Heart left ventricle (tissue), 16 donors: ENCODE measurements at places on chromosomes 4 and X.
A peak's percentile ranks its signal among the peaks of the same experiment; 100 is the strongest.

- peak; percentile 51 for DNase-seq
Observed at GRCh38 chr4:1340181-1340747, 6.7 kb upstream of the UVSSA start.

GRCh38 chr4:128847082-128847724 lies 37.7 kb downstream of the JADE1 start:
- DNase-seq, result no peak

- DNase-seq, result no peak
Observed at GRCh38 chrX:149453030-149453429, 52.1 kb downstream of the IDS start.

DNA sequence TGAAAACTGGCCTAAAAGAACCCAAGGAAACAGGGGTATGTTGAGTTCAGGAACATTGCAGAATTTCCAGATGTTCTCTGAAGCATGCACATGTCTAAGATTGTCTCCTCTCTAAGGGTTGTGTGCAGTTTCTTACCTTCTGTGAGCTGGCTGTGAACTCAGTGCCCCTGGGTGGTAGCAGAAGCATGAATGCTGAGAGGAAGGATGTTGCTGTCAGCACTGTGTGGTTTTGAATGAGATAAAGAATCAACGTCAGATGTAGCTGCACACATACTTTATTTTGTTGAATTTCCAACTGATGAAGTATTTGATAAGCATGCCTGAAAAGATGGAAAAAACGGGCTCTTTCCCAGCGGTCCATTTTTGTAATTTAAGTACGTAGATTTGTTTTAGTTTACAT lies 23.8 kb upstream of the CD38 start:
- no peak for DNase-seq

GRCh38 chr4:81951891-81952455 lies 421.8 kb downstream of the HNRNPD start:
- no peak for DNase-seq

DNA sequence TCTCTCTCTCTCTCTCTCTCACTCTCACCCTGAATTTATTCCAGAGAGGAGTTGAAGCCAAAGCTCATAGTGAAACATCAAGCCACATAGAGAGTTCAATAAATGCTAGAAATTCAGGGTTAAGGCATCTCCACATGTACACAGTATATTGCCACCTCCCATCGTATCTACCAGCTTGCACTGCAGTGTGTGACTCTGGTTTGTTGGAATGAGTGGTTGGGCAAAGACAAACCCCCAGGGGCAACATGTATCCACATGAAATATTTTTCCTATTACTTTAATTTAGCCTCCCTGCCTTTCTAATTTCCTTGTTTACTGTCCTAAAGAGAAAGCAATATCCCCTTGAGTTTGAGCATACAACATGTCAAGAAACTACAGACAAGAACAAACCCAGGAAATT lies 247.3 kb downstream of the SPATA18 start:
- no peak for DNase-seq

- no peak for DNase-seq
Observed at GRCh38 chr4:147994491-147995385, 262.9 kb downstream of the ARHGAP10 start.

GRCh38 chr4:125781651-125782050 lies 466.9 kb downstream of the FAT4 start:
- DNase-seq, result no peak

- DNase-seq, result peak; percentile 43
Observed at GRCh38 chr4:72568959-72569718, at the start of gene ADAMTS3. ADAMTS3 (minus strand) TSS chr4:72569221; CDS start chr4:72568762, 459 bp downstream.

- DNase-seq, result no peak
Observed at GRCh38 chr4:26248647-26249046, 72.2 kb upstream of the RBPJ start.

DNA sequence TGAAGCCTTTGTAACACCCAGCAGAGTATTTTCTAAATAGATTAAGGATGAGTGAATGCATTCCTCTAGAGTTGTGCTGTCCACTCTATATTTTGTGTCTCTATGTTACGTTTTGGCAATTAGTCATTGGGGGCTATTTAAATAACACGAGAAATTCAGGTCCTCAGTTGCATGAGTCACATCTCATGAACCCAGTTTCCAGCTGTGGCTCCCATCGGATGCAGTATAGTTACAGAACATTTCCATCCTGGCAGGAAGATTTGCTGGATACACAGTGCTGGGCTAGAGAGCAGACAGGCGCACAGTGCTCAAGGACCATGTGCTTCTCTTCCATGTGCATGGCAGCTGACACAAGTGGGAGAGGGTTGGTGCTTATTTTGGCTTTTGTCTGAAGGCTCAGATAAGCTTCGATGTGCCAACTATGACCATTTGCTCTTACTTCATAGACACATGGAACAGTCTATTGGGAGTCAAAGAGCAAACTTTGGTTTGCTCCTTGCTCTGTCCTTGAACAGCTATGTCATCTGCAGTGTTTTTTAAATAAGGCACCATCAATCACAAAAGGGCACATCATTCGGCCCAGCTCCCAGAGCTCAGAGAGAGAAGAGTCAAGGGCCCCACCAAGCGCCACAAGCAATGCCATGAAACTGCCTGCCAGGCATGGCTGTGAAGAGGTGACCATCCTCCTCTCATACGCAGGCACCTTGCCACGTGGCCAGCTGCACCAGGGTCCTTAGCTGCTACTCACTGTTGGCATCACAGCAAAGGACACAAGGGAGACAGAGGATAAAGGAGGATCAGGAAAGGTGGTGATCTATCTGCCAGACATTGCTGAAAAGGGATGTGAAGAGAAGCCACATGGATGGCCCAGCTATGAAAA lies 8.1 kb upstream of the STS start:
- DNase-seq, result no peak

DNA sequence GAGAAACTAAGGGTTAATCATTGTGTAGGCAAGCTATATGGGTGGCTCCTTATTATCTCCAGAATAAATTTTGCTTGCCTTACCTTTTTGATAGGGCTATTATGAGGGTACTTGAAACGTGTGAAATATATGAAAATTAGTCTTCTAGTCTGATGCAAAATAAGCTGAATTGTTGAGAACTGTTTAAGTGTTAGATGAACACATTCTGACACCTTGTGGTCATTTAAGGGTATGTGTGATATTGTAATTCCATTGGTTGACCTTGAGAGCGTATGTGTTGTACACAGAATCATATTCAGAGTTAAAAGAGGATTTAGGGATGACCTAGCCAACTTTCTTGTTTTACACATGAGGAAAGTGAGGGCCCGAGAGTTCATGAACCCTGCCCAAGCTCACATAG lies 44.6 kb upstream of the LINC00632 start:
- DNase-seq, result no peak

DNA sequence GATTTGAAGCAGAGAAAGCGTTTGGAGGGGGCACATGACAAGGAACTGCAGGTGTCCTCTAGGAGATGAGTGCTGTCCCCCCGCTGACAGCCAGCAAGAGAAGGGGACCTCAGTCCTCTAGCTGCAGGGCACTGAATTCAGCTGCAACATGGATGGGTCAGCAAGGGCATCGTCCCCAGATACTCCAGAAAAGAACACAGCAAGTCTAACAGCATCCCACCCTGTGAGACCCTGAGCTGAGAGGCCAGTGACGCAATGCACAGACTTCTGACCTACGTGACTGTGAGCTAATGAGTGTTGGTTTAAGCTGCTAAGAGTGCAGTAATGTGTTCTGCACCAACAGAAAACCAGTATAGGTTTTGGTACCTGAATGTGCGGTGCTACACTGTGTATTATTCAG lies 11.6 kb upstream of the CENPVL2 start:
- no peak for DNase-seq

- peak; percentile 87 for DNase-seq
Observed at GRCh38 chr4:37970702-37971101, 10.5 kb downstream of the PTTG2 start.

- peak; percentile 40 for DNase-seq
Observed at GRCh38 chrX:108123591-108124366, 32.2 kb downstream of the ATG4A start.

- DNase-seq, result no peak
Observed at GRCh38 chr4:94244829-94245185, 37.1 kb downstream of the SMARCAD1 start.

GRCh38 chr4:184331268-184331995 lies 113.8 kb upstream of the ENPP6 start:
- DNase-seq, result no peak

GRCh38 chr4:59484944-59485343 lies 1715.2 kb upstream of the ADGRL3 start:
- no peak for DNase-seq

DNA sequence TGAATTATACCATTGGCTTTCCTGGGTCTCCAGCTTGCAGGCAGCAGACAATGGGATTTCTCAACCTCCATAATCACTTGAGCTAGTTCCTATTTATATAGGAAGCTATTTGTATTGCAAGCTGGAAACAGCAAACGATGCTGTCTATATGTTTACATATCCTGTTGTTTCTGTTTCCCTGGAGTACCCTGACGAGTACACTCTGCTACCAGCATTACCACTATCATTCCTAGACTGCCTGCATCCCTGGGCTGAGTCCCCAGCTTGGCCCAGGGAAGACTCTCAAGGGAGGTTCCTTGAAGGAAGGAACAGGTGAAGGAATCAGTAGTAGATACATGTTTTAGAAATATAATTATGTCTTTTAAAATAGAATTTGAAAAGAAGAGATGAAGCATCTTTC lies 81.4 kb downstream of the EVC2 start:
- DNase-seq, result no peak
